ENCODE measurements at places on chromosomes 4 and X. TPM values are rescaled to one million over a fixed set of nuclear protein-coding genes. Genes with fewer than 3 reads are reported as not detected.

- no peak overlapping the region for H3K4me3 ChIP-seq
- no peak overlapping the region for H3K27ac ChIP-seq
- no peak for DNase-seq
- no peaks in the 10 kb centered on the region for H3K4me1 ChIP-seq
Measured at GRCh38 chr4:15332377-15332776, 95.5 kb upstream of the C1QTNF7 start.

The RBMXL3 gene
- not detected for total RNA-seq

- H3K27ac ChIP-seq = no peak overlapping the region
- H3K4me1 ChIP-seq = no peaks in the 10 kb centered on the region
- DNase-seq = no peak
- no peaks in the 10 kb centered on the region for H3K27me3 ChIP-seq
- H3K4me3 ChIP-seq = no peak overlapping the region
Measured at GRCh38 chr4:80839281-80839680, 191.2 kb upstream of the BMP3 start.

The CLTRN gene
- 0.38 TPM for total RNA-seq

The GPR143 gene
- total RNA-seq = 0.47 TPM

DNA sequence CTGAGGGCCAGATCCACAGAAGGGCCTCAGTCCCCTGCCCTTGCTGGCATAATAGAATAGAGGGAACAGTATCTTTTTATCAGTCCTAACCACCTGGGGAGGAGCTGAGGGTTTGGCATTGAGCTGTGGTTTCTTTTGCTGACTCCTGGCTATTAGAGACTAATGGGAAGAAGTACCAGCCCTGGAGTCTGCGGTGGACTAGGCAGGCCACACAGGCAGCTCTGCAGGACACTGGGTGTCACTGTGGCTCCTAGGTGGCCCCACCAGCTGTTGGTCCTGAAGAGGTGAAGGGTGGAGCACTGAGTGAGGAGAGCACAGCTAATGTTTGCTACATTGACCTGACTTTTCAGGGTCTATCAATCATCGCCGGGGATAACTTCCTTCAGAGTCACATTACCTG, 52.8 kb upstream of the GPC4 start:
- H3K27me3 ChIP-seq = no peaks in the 10 kb centered on the region
- H3K4me3 ChIP-seq = no peak overlapping the region
- no peaks in the 10 kb centered on the region for H3K4me1 ChIP-seq
- H3K36me3 ChIP-seq = no peaks in the 10 kb centered on the region
- no peak overlapping the region for H3K27ac ChIP-seq

DNA sequence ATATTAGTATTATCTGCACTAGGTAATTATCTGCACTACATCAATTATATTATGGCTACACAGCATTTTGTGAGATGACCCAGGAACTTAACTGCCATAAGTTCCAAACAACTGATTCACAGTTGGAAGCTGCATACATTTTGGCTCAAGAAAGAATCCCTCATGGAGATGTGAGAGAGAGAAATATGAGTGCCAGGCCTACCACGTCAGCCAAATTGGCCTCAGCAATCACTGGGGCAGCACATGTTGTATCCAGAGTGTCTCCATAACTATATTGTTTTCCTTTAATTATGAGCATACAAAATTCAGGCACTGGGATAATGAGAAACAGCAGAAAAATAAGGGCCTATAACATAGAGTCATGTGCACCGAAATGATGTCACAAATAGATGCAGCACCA, 174.2 kb upstream of the DMD start:
- H3K27me3 ChIP-seq = no peaks in the 10 kb centered on the region
- no peak overlapping the region for H3K27ac ChIP-seq
- H3K36me3 ChIP-seq = no peaks in the 10 kb centered on the region
- no peak overlapping the region for H3K4me3 ChIP-seq

The C4orf51 gene
- total RNA-seq = not detected

The TRIM75 gene
- not detected for total RNA-seq

DNA sequence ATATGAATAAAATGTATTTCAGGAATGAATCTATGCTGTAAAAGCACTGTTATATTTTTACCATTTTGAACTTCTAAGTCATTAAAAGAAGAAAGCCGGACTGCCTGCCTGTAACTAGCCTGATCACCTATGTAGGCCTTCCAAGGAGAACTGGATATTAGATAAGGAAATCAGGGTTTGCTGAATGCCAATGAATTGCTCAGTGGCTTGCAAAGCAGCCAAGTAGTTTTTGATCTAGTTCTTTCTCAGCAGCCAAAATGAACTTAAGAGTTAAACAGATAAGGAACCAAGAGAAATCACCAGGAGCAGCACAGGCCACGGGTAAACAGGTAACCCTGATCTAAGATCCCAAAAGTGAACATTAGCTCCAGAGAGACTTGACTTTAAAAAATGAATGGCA, 3.3 kb downstream of the ANXA5 start:
- H3K27me3 ChIP-seq = no peaks in the 10 kb centered on the region
- H3K4me1 ChIP-seq = peaks cover 79% of the 10 kb centered on the region
- no peak overlapping the region for H3K27ac ChIP-seq
- DNase-seq = no peak
- peaks cover 9% of the 10 kb centered on the region for H3K36me3 ChIP-seq
- H3K4me3 ChIP-seq = no peak overlapping the region

The CTSO gene
- 28.1 TPM for total RNA-seq

- peaks cover 3% of the 10 kb centered on the region for H3K27me3 ChIP-seq
- no peak for DNase-seq
- H3K4me3 ChIP-seq = no peak overlapping the region
- no peak overlapping the region for H3K27ac ChIP-seq
- no peaks in the 10 kb centered on the region for H3K36me3 ChIP-seq
Measured at GRCh38 chrX:136488706-136489105, 959 bp downstream of the BRS3 start.

- no peaks in the 10 kb centered on the region for H3K4me1 ChIP-seq
- no peaks in the 10 kb centered on the region for H3K36me3 ChIP-seq
- H3K27ac ChIP-seq = no peak overlapping the region
- no peak overlapping the region for H3K4me3 ChIP-seq
- H3K27me3 ChIP-seq = no peaks in the 10 kb centered on the region
Measured at GRCh38 chr4:25938787-25939186, 24.8 kb downstream of the SMIM20 start.

The STATH gene
- total RNA-seq = not detected

DNA sequence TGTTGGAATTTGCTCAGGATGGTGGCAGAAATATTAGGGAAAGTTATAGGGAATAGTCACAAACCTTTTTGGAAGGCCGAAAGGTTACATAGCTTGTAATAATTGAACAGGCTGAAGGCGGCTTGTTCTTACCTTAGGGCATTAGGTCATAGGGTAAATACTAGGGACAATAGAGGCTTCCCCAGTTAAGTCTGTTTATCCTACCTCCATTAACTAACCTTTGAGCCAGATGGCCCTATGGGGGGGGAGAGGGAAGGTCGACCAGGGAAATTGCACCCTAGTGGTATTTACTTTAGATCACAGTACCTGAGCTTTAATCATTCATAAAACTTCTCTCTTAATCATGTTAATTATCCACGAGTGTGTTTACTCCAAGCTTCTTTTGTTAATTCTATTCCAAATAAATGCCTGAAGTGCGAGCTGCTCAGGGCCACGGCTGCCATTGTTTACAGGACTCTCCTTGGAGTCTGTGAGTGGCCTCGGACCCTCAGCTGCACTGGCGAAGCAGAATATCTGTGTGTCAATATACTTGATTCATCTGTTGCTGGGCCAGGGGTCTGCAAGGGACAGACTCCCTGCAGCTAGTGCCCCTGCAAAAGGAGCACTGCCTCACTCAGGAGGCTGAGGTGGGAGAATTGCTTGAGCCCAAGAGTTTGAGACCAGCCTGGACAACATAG, 22.9 kb downstream of the PAGE2 start:
- H3K27me3 ChIP-seq = no peaks in the 10 kb centered on the region
- DNase-seq = no peak
- H3K27ac ChIP-seq = no peak overlapping the region
- no peaks in the 10 kb centered on the region for H3K4me1 ChIP-seq

The SH3D19 gene
- 86.6 TPM for total RNA-seq

DNA sequence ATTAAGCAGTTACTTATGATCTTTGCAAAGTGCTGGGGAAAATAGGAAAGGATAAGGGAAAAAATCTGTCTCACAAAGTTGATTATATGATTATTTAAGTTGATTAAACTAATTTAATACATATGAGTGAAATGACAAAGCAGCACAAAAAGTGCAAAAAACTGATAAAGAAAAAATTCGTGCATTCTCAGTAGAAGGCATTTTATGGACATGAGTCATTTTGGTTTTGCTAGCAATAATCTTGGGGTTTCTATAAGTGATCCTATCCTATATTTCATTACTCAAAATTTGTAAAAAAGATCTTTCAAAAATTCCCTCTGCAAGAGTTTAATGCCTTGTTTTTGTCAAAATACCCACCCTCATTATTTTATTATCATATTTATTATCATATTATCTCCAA, 224.2 kb upstream of the ANXA10 start:
- H3K36me3 ChIP-seq = no peaks in the 10 kb centered on the region
- no peaks in the 10 kb centered on the region for H3K4me1 ChIP-seq
- no peaks in the 10 kb centered on the region for H3K27me3 ChIP-seq
- H3K27ac ChIP-seq = no peak overlapping the region

The PPEF1 gene
- total RNA-seq = 0.71 TPM

DNA sequence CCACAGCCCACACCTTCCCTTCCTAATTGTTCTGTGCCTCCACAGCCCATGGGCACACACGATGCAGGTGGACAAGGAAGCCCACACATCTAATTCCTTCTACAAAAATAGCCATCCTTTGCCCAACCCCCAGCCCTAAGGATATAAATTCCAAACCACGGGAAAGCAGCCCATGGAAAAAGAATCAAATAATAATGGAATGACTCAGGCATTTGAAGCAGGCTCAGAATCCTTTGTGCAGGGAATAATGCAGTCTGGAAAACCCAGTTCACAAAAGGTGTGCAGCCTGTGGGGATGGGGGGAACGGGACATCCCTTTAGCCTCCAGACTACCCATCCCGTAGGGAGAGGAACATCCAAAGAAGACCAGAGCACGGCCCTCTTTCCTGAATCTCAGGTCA, 342.3 kb upstream of the GALNT7 start:
- H3K4me1 ChIP-seq = no peaks in the 10 kb centered on the region
- H3K4me3 ChIP-seq = no peak overlapping the region
- H3K27ac ChIP-seq = no peak overlapping the region
- no peaks in the 10 kb centered on the region for H3K36me3 ChIP-seq

DNA sequence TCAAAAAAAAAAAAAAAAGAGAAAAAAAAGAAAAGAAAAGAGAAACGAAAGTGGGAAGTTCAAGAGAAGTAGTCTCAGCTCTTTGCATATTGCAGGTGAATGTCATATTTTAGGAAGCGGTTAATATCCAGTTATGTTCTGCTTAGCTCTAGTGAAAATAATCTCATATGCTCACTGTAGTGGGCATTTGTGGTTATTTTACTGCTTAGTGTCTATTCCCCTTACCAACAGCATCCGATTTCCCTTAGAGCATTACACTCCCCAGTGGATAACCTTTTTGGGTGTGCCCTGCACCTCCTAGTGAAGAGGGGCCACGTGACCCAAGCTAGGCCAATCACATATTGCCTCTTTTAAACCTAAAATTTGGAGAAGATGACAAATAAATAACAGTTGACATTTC, 111.2 kb upstream of the ZNF827 start:
- no peaks in the 10 kb centered on the region for H3K27me3 ChIP-seq
- no peak for DNase-seq
- no peak overlapping the region for H3K27ac ChIP-seq
- H3K4me1 ChIP-seq = no peaks in the 10 kb centered on the region
- H3K36me3 ChIP-seq = no peaks in the 10 kb centered on the region
- H3K4me3 ChIP-seq = no peak overlapping the region

DNA sequence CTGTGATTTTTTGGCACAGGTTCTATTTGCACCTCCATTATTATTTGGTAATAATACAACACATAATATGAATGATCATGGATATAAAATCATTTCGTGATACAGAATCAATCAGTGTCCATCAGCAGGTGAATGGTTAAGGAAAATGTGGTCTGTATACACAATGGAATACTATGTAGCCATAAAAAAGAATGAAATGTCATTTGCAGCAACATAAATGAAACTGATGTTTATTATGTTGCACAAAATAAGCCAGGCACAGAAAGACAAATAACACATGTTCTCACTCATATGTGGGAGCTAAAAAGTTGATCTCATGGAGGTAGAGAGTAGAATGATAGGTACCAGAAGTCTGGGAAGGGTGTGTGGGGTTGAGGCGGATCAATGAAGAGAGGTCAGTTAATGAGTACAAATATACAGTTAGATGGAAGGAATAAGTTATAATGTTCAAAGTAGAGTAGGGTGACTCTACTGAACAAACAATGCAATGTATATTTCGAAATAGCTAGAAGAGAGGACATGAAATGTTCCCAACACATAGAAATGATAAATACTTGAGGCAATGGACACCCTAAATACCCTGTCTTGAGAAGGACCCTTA, 1.1 kb upstream of the SMARCA1 start:
- no peaks in the 10 kb centered on the region for H3K27me3 ChIP-seq
- H3K36me3 ChIP-seq = no peaks in the 10 kb centered on the region
- DNase-seq = no peak
- no peak overlapping the region for H3K4me3 ChIP-seq
- H3K4me1 ChIP-seq = peaks cover 7% of the 10 kb centered on the region

DNA sequence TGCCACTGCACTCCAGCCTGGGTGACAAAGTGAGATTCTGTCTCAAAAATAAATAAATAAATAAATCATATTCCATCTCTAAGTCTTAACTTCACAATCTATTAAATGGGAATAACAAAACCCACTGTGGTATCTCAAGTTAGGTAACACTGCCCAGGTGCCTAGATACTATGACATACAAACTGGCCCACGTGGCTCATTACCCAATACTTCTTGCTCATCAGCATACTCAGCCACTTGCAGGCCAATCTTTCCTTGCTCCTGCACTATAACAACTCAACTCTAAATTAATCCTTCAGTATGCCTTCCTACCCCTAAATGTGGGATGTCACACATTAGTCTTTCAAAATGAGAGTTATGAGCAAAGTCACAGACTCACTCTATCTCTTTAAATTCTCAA, 230.1 kb downstream of the OPHN1 start:
- H3K36me3 ChIP-seq = peaks cover 5% of the 10 kb centered on the region
- H3K27me3 ChIP-seq = no peaks in the 10 kb centered on the region
- H3K4me3 ChIP-seq = no peak overlapping the region
- DNase-seq = no peak
- H3K27ac ChIP-seq = no peak overlapping the region

The RGN gene
- 11.9 TPM for total RNA-seq

GRCh38 chr4:26713563-26714151, 129.8 kb downstream of the TBC1D19 start:
- no peak overlapping the region for H3K4me3 ChIP-seq
- no peaks in the 10 kb centered on the region for H3K4me1 ChIP-seq
- H3K27me3 ChIP-seq = no peaks in the 10 kb centered on the region
- DNase-seq = no peak

The SORCS2 gene
- 5.8 TPM for total RNA-seq

- peak overlapping the region; percentile 84 for H3K27ac ChIP-seq
- H3K4me3 ChIP-seq = peak overlapping the region; percentile 65
- no peaks in the 10 kb centered on the region for H3K27me3 ChIP-seq
- H3K36me3 ChIP-seq = peaks cover 5% of the 10 kb centered on the region
- DNase-seq = peak; percentile 66
- peaks cover 10% of the 10 kb centered on the region for H3K4me1 ChIP-seq
Measured at GRCh38 chr4:83109480-83110222, 4.9 kb downstream of the PLAC8 start.

DNA sequence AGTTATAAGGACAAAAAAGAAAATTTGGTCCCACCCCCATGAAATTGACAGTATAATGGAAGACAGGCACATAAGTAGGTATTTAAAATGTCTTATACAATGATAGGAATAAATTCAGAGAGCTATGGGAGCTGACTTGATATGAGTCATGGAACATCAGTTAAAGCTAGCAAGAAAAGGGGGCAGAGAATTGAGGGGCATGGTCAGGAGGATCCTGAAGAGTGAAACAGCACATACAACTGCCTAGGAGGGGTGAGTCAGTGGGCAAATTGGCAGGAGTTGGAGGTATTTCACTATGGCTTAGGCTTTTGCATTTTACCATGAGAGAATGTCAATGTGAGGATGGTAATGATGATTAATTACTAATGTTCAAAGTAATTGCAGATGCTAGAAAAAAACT, 95.4 kb upstream of the BANK1 start:
- no peaks in the 10 kb centered on the region for H3K36me3 ChIP-seq
- no peaks in the 10 kb centered on the region for H3K4me1 ChIP-seq
- H3K27me3 ChIP-seq = no peaks in the 10 kb centered on the region
